ENCODE measurements at places on chromosomes 12 and 14. TPM values are rescaled to one million over a fixed set of nuclear protein-coding genes. Genes with fewer than 3 reads are reported as not detected.

- DNase-seq: no peak
Measured at GRCh38 chr14:76149196-76149595, 2.5 kb upstream of the GPATCH2L start.

DNA sequence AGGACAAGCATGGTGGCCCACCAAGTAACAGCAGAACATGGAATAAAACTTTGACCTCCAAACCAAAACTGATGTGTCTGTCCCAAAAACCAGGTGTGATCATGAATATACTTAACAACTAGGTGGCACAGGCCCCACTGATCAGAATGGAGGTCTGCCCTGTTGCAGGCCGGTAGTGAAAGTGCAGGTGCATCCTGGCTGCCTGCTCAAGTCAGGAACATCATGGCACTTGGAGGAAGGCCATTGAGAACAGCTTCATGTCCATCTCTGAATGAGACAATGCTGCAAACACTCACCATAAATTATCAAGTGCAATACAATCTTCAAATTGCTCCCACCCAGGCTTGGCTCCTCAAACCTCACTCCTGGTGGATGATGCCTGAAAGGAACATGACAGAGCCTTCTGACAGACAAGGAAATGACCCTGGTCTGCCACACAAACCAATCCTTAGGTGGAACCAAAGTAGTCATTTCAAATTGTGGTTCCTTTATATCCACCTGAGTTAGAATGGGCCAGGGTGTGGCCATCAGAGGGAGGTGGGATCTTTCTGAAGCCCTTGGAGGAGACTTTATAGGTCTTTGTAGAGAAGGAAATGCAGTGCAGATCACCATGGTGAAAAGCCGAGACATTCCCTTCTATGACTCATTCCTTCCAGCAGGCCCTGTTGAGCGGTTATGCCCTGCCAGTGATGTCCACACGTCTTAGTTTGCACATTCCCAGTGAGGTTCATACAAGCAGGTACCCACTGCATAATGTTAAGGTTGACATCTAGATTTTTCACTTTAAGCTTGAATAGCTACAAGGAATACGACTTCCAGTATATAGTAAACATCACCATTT lies 36.0 kb downstream of the EGLN3 start:
- peak; percentile 89 for DNase-seq

GRCh38 chr14:48575772-48576171 lies 900.4 kb upstream of the MDGA2 start:
- DNase-seq: no peak

GRCh38 chr14:65606460-65606859 lies 193.9 kb downstream of the FUT8 start:
- no peak for DNase-seq

DNA sequence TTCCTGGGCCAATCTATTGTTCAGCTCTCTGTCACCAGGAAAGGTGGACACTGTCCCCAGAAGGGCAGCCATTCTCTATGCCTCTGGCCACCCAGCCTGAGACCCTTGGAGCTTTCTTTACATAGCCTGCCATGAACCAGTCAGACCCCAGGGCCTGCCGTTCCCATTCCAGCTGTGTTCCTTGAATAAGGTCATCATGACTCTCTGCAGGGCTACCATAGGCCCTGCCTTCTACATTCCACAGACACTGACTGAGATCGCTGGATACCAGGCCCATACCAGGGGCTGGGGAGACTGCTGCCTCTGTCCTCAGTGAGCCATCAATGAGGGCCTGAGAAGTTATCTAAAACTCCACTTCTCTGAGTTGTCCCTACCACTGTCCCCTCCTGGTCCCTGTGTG lies 75.5 kb downstream of the SYNE3 start:
- no peak for DNase-seq

DNA sequence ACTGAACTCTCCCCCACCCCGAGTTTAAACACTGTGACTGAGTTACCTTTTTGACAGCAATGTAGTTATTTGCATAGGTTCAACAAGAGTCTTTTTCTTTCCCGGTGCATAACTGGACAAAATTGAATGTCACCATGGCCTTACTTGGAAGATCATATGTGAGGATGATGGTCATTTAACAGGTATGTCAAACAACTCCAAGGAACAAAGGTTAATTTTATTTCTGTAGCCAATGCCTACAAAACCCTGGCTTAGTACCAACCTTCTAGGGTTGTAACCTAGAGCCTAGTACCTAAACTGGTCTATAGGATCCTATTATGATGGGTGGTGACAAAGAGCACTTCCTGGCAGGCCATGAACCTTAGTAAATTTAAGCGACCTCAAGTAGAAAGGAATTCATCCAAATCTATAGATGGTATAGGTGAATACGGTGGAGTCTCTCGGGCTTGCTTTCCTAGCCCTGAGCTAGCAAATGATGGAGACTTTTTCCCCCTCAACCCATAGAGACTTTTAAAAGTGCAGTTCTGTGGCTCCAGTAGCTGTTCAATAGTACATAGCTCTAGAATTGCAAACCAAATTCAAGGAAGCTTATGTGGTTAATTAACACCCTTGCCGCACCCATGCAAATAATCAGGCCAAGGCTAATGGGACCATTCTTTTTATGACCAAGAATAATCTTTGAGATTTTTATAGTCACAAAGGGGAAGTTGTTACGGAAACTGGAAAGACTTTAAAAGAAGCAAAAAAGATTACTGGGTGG lies 89.0 kb downstream of the SLC38A1 start:
- DNase-seq: no peak

DNA sequence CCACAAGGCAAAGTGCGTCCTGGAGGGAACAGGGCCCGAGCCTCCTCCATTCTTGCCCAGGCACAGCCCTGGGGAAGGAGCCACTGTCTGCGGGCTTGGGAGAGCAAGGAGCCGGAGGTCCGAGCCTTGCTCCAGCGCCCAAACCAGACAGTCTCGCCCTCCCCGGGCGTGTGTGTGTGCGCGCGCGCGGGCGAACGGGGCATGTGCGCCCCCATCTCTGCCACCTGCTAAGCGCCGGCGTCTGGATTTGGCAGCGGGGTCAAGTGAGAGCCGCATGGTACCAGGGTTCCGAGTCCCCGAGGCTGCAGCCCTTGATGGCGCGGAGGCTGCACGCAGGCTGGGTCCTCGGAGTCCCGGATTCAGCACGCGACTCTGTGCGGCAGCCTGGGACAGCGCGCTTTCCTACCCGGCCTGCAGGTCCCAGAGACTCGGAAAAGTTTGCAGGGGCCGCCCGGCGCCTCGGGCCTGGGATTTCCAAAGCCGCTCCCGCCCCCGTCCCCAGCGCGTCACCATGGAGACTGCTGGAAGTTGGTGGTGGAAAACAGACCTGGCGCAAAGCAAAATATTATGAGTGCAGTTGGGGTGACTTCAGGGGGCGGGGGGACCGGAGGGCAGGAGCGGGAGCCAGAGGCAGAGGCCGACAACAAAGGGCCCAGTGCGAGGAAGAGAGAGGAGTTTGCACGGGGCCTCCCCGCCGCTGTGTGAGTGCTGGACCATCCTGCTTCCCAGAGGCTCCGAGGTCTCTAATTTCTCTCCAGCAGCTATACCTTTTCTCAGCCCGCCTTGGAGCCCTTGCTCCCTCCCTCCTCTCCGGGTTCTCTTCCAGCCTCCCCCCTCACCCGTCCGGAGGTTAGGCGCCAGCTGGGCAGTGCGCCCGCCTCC lies 4.2 kb downstream of the RFX4 start:
- no peak for DNase-seq

DNA sequence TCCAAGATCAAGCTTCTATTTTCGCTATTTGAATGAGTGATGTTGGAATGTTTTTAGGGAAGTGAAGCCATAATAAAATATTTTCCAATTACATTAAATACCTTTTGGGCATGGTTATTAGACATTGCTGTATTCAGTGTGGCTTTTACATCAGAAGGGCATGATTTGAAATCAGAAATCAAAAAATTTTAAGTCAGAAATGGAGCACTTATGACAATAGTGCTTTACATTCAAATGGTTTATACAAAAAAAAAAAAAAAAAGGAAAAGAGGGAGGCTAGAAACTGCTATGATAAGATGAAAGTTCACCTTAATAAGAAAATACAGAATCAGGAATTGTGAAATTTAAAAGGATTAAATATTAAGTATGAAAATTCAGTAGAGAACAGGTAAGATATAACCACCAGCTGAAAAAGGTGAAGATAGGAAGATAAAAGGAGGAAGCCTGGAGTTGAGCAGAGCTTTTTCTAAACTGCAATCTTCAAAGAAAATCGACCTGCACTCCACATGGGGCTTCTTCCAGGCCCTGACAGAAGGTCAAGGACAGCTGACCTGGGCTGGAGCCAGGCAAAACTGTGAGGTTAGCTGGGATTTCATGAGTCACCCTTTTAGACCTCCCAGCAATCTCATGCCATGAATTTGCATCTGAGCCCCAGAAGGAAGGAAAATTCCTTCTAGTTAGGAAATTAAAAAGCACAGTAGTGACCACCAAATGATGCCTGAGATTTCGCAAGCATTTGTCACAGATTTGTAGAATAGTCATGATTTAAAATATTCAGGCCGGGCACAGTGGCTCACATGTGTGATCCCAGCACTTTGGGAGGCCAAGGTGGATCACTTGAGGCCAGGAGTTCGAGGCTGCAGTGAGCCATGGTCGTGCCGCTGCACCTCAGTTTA lies 23.4 kb upstream of the BMP4 start:
- no peak for DNase-seq

GRCh38 chr12:67937822-67938221 lies 51.4 kb upstream of the IFNG-AS1 start:
- no peak for DNase-seq

DNA sequence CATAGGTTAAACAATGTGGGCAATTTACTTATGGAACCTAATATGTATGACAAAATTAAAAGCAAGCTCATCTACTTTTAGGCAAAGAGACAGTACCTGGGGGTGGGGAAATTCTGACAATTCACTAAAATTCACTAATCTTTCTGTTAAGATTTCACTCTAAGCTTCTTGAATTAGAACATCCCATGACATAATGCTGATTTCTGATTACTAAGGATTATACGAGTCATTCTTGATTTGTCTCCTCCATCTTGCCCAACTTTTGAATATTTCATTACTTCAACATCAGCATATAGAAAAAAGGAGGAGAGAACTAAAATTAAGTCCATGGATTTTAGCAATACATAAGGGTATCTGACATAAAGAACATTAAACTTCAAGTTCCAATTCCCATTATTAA lies 2.4 kb downstream of the CEP83 start:
- no peak for DNase-seq

GRCh38 chr14:71050227-71050823 lies 143.1 kb downstream of the PCNX1 start:
- peak; percentile 27 for DNase-seq

GRCh38 chr14:75709207-75709812 lies 48.3 kb downstream of the TTLL5 start:
- DNase-seq: peak; percentile 86

- no peak for DNase-seq
Measured at GRCh38 chr14:99286761-99287160, 14.8 kb upstream of the BCL11B start.

- no peak for DNase-seq
Measured at GRCh38 chr12:104747330-104747729, 210.8 kb downstream of the SLC41A2 start.

DNA sequence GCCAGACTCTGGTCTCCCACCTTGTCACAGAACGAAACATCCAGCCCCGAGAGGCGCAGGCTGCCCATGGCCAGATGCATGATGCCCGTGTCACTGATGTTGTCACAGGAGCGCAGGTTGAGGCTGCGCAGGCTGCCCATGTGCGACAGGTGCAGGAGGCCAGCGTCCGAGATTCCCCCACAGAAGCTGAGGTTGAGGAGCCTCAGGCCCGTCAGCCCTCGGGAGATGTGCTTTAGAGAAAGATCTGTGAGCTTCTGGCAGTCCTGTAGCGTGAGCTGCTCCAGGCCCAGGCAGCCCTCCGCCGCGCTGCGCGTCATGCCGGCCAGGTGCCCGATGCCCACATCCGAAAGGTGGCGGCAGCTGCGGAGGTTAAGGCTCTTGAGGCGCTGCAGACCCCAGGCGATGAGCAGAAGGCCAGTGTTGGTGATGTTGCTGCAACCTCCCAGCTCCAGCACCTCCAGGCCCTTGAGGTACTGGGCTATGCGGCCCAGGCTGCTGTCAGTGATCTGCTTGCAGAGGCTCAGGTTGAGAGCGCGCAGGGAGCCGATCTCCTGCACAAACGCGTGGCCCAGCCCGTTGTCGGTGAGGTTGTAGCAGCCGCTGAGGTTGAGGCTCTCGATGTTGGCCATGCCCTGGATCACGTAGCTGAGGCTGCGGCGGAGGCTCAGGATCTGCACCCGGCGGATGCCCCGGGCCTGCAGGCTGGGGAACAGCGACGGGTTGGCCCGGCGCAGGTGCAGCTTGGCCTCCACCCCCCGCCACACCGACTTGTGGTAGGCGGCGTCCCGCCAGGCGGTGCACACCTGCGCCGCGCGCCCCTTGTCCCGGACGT lies 991 bp downstream of the FBXL14 start:
- DNase-seq: no peak

DNA sequence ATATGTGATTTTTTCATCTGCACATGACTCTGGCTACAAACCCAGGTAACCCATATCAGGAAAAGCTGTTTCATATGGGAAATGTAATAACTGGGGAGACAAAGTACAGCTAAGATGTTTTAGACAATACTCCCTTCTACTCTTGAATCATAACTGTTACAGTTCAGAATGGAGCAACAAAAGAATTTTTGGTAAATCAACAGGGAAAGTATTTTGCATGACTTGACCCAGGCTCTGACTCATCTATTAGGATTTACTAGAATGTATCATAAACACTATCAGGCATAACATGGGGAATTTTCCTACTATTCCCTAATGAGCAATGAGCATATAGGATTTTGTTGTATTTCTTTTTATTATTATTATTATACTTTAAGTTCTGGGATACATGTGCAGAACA lies 553.0 kb downstream of the SLC16A7 start:
- no peak for DNase-seq

- DNase-seq: no peak
Measured at GRCh38 chr12:18432206-18432605, 170.9 kb downstream of the PIK3C2G start.

DNA sequence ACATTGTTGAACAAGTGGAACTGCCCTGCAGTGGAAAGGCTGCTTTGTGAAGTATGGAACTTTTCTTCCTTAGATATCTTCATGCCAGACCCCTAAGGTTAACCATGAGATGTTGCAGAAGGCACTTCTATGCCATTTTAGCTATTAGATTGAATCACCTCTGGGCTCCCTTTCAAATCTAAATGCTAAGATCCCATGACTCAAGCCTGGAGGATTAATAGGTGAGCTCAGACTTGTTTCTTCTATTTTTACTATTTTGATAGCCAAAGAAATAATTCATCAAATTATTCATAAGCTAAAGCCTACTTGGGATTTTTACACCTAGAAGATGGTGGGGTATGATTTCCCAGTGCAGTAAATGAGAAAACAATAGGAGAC lies 64.3 kb downstream of the DAD1 start:
- no peak for DNase-seq

- DNase-seq: no peak
Measured at GRCh38 chr12:108853426-108853825, 4.0 kb downstream of the SSH1 start.

The PLEKHH1 gene
- total RNA-seq: 29.9 TPM

The CMA1 gene
- total RNA-seq: not detected

The SERPINA9 gene
- not detected for total RNA-seq

The FOXG1 gene
- total RNA-seq: 0.11 TPM

The INHBC gene
- 0.21 TPM for total RNA-seq

The ZNF219 gene
- total RNA-seq: 154 TPM

The MARCHF9 gene
- 23.3 TPM for total RNA-seq

The SOAT2 gene
- 0.57 TPM for total RNA-seq

The KCNA5 gene
- 5.1 TPM for total RNA-seq

The P2RX2 gene
- not detected for total RNA-seq

The ANO2 gene
- 0.63 TPM for total RNA-seq

The EML1 gene
- 16.6 TPM for total RNA-seq
